ENCODE measurements at places on chromosomes 12 and 14. TPM values are rescaled to one million over a fixed set of nuclear protein-coding genes. Genes with fewer than 3 reads are reported as not detected.

Gene FITM1
- not detected for total RNA-seq

Gene KRT82
- not detected for total RNA-seq

Gene RHEBL1
- 3.9 TPM for total RNA-seq

Gene TTC6
- under 0.01 TPM for total RNA-seq

Gene CELA1
- total RNA-seq: not detected

Gene GLIPR1L1
- not detected for total RNA-seq

Gene SYCP3
- not detected for total RNA-seq

Gene CLEC4C
- total RNA-seq: not detected

Gene FOXA1
- not detected for total RNA-seq

Gene SELPLG
- 0.08 TPM for total RNA-seq

Gene CACNA2D4
- total RNA-seq: not detected

Gene CD69
- total RNA-seq: not detected

Gene NACA
- 1,247 TPM for total RNA-seq

Gene TOMM20L
- not detected for total RNA-seq

Gene CLEC14A
- not detected for total RNA-seq

Gene PLA2G1B
- not detected for total RNA-seq

Data from hair follicular keratinocyte (primary cell).